Activated CD8-positive, alpha-beta memory T cell treated with anti-CD3 and anti-CD28 coated beads for 48 hours (primary cell): ENCODE measurements at places on chromosomes 2 and 18.
A peak's percentile ranks its signal among the peaks of the same experiment; 100 is the strongest.

GRCh38 chr2:241730671-241731293 lies 3.6 kb upstream of the D2HGDH start:
- no peak for DNase-seq

DNA sequence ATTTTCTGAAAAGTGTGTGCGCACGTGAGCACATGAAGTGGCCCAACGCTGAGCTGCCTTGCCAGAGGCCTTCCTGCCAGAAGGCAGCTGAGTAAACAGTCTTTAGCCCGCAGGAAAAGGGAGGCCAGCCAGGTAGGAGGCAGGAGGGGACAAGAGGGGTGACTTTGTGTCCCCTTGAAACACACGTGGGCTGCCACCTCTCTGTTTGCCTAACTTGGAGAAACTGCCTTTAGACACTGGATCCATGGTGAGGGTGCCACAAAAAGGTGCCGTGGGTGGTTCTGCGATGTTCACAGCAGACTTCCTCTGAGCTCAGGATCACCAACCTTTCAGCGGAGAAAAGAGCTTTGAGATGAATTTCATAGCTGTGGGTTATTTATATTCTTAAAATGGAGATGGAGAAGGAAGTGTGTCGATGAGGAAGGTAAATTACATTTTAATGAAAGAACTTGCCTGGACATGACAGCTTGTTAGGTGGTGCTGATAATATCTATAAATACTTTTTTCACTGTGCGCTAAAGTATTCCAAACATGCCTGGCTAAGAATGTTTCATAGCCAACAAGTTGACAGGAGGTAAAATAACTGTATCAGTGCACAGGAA lies 36.6 kb upstream of the ASB1 start:
- DNase-seq, result no peak

DNA sequence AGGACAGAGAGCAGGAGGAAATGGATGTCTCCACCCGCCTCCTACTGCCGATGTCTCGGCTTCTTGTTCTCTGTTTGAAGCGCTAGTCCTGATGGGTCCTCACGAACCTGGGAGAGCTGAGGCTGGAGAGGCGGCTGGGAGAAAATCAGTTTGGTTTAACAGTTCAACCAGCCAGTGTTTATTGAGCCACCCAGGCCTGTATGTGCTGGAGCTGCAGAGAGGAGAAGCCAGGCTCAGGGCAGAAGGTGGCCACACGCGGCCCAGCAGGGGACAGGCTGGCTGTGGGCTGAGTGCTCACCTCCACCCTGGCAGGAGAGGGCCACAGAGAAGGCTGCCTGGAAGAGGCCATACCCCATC lies 202.1 kb downstream of the CYP26B1 start:
- DNase-seq, result no peak

- no peak for DNase-seq
Observed at GRCh38 chr2:152097801-152098495, 896 bp downstream of the CACNB4 start.

- DNase-seq, result no peak
Observed at GRCh38 chr2:4340536-4340935, 637.2 kb downstream of the DCDC2C start.

GRCh38 chr2:48496849-48497248 lies 33.1 kb upstream of the STON1 start:
- DNase-seq, result no peak

DNA sequence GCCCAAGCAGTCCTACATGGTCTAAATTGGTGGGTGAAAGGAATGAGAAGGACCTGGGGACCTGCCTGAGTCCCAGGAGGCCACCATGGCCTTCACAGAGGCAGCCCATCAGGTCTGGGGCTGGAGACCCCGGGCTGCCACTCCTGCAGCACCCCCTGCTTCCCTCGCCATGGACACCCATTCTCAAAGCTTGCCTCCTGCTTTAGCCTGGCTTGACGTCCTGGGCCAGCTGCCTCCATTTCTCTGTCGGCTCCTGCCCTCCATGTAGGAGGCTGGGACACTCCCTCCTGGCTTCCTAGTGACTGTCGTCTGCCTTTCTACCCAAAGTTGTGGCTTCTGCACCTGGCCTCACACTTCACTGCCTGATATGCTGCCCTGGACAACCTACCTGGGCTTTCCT lies 198.6 kb downstream of the FAM210A start:
- DNase-seq, result no peak

DNA sequence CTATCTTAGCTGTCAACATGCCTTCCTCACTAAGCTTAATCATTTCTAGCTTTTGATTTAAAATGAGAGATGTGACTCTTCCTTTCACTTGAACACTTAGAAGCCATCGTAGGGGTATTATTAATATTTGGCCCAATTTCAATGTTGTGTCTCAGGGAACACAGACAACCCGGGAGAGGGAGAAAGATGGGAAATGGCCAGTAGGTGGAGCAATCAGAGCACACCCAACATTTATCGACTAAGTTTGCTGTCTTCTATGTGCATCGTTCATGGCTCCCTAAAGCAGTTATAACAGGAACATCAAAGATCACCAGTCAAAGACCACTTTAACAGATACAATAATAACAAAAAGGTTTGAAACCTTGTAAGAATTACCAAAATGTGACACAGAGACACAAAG lies 110.2 kb downstream of the OLA1 start:
- no peak for DNase-seq

- DNase-seq, result no peak
Observed at GRCh38 chr2:169480079-169480465, 778 bp downstream of the BBS5 start.

DNA sequence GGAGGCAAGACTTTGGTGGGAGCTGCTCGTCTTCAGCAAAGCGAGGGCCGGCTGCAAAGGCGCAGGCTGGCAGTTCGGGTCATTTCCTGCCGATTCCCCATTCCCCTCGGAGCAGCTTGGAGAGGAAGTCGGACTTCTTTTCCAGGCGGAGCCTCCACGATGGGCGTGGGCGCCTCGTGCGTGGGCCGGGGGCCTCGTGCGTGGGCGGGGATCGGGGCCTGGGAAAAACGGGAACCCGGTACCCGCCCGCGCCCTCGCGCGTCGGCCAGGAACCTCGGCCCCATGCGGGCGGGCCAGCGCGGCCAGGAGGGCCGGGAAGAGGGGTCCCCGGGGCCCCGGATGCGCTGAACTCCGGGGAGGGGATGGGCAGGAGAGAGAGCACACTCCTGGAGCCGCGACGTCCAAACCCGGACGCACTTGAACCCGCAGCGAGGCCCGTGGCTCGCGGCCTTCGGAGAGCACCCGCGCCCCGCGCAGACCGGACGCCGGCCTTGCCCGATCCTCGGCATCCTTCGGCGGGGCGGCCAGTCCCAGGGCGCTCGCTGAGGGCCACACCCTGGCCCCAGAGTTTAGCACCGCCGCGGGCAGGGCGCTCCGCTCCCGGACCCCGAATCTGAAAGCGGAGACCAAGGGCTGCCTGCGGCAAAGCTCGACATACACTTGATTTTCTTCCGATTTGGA lies 368.4 kb downstream of the MTX2 start:
- peak; percentile 2 for DNase-seq

- no peak for DNase-seq
Observed at GRCh38 chr2:88187038-88187676, 17.0 kb downstream of the THNSL2 start.

DNA sequence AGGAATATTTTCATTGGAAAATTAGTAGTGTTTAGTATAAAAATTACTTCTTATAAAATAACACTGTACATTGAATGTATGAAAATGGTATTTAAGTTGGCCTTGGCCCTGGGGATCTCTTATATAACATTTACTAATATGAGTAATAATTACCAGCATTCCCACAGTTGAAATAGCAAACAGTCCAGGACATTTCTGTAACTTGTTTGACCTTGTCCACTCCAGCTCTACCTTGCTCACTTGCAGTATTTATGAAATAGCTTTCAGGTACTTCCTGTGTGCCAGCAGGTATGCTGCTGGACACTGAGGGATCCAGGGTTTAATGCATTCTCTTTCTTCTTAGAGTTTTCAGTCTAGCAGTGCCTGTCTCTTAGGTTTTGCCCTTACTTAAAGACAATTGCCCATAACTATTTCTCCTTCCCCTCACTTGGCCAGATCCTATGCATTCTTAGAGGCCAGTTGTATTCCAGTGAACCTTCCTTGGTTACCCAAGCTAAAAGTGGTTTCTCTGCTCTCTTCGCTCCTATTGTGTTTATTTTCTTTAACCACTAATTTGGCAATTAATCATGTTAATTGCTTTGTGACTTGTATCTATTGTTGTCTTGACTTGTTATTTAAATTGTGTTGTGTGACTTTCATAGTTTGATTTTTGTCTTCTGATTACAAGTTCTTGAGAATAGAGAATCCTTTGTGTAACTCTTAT lies 25.9 kb downstream of the BABAM2 start:
- DNase-seq, result no peak

GRCh38 chr2:73982140-73982617 lies 2.5 kb upstream of the TET3 start:
- no peak for DNase-seq

GRCh38 chr2:215833531-215834162 lies 179.7 kb downstream of the MREG start:
- no peak for DNase-seq

DNA sequence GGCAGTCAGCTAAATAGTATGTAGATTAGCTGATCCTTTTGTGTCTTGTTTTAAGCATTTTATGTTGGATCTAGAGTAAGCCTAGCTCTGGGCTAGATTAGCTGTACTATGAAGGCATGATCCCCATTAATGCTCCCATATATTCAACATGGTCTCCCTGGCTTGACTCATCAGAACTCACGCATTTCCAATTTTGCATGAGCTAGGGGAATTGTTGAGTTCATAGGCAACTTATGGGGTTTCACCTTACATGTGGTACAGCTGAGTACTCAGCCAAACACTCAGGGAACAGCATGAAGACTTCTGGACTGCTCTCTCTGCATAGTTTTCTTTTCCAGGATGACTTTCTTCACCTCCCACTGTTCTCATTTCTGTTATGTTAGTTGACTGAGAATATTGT lies 248.2 kb downstream of the TMX3 start:
- no peak for DNase-seq

- DNase-seq, result no peak
Observed at GRCh38 chr2:72788756-72789155, 37.1 kb downstream of the EXOC6B start.

- DNase-seq, result no peak
Observed at GRCh38 chr18:39638224-39638623, 2072.6 kb upstream of the CELF4 start.

DNA sequence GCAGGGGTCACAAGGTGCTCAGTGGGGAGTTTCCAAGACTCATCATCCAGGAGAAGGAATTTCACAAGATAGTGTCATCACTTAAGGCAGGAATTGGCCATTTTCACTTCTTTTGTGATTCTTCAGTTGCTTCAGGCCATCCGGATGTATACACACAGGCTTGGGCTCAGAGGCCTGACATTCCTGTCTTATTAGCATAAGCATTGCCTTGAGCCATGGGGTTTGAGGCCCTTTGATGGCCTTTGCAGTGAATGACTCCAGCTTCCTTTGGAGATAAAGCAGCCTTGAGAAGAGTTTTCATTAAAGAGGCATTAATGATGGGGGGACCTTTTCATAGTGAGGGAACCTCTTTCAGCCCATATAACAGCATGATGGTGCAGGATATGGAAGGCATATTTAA lies 366.0 kb upstream of the CNTNAP5 start:
- DNase-seq, result no peak

GRCh38 chr18:76264876-76265250 lies 230.2 kb downstream of the ZNF516 start:
- DNase-seq, result no peak

DNA sequence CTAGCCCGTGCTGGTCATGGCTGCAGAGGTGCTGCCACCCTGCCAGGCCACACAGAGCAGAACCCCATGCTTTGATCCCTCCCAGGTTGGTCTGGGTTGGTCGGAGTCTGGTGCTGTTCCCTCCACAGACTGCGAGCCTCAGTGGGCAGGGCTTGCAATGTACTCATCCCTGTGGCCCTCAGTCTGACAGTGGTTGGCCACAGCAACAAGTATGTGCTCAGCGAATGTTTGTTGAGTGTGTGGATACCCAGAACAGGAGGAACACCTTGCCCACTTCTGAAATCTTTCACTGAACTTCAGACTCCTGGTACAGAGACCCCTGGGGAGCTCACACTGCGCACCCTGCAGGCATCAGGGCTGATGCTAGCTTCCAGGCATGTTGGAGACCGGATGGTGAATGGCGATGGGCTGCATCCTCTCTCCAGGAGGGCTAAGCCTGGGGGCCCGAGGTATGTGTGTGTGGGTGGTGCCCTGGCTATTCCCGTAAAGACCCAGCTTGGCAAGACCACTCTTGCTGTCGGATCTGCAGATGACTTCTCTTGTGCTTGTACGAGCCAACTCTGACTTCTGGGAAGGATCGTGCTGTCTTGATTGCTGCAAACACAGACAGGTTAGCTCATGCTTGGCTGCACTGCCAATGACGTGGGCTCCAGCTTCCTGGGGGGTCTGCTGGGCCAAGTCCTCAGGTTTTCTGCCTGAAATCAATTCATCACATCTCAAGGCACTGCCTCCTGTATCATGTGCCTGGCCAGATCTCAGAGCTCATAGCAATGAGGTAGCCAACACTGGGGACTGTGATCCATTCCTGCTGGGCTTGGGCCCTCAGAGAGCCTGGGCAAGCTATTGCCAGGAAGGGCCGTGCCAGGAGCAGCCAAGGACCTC lies 43.7 kb downstream of the RHOB start:
- DNase-seq, result no peak

GRCh38 chr2:77818186-77818585 lies 296.0 kb upstream of the LRRTM4 start:
- DNase-seq, result no peak

DNA sequence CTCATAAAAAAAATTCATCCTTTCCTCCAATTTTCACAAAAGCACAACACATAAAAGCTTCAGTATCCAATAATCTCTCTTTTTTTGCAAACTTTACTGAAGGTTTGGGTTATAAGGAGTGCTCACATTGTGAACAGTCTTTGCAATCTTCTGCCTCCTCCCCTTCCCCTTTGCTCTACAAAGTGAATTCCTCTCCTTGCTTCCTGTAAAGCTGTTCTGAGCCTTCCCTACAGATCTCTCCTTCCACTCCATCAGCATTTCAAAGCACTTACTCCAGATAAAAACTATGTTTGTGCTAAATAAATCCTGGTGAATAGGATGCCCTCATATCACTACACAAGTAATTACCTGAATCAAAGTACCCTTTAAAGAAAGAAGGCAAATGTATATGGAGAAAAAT lies 4.6 kb upstream of the PDK1 start:
- DNase-seq, result no peak

DNA sequence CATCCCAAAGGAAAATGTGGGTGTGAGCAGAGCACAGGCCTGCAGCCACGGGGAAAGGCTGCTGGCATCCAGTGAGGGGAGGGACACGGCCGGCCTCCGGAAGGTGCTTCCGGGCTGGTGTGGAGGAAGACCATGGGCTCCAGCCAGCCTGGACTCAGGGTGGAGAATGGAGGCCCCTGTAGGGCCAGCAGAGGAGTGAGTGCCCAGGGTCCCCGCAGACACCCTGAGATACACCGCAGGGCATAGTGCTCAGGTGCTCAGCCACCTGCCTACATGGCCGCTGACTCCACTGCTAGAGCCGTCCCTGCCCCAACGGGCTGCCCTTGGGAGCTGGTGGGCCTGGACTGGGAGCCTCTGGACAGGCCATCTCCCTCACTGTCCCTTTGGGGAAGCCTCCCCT lies 28.5 kb upstream of the SNTG2 start:
- no peak for DNase-seq

DNA sequence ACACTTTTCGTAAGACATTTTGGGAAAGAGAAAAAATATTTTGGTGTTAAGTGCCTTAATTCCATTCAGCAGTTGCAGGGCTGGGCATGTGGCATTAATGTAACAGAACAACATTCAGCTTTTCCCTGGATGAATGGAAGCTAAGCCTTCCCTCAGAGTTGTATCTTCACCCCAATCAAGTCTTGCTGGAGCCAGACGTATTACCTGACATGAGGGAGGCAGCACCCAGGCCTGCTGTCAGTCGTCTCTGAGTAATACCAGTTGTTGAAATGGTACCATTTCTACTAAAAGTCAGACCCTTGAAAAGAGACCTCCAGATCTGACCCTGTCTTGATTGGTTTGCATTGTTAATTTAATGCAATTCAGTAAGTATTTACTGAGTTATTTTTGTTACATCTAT lies 57.5 kb downstream of the MALT1 start:
- no peak for DNase-seq
